ACHN (cell line): ENCODE measurements at places on chromosomes 11 and 22.
A peak's percentile ranks its signal among the peaks of the same experiment; 100 is the strongest.

DNA sequence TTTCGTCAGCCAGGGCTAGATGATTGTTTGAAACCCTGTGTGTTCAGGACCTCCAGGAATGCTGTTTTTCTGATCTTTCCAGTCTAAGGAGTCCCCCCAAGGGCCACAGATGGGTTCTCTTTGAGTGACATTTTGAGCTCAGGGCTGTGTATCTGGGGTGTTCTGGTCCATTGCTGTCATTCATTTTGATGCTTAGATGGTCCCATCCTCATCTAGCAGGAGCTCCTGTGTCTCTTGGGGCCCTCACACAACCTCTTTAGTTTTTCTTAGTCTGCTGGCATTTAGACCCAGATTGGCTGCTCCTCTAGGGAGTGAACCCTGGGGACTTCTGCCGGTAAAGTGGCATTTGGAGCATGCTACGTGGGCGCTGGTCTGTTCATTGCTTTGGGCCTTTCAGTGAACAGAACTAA is 39.1 kb downstream of the MED15 start:
- no peak for DNase-seq

DNA sequence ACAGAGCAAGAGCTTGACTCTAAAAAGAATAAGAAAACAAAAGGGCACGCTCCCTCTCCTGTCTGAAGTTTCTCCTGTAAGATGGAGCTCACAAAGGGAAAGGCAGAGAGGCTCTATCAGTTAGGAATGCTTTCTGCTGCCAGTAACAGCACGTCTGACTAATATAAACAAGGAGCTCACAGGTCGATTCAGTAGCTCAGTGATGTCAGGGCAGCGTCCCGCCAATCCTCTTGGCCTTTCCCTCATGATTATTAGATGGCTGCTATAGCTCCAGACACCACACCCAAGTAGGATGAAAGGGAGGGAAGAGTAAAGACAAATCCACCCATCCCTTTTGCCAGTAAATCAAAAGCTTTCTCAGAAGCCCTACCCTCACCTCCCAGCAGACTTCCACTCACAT is 51.3 kb upstream of the HMGXB4 start:
- DNase-seq: no peak

- no peak for DNase-seq
These were observed 25.5 kb upstream of the HORMAD2 start for GRCh38 chr22:30054764-30055069.

GRCh38 chr11:61828379-61828628 is 204 bp downstream of the FADS2 start:
- DNase-seq: no peak

- no peak for DNase-seq
These were observed 893.7 kb downstream of the FAM181B start for GRCh38 chr11:81839976-81840375.

- no peak for DNase-seq
These were observed 16.1 kb upstream of the PCF11 start for GRCh38 chr11:83140691-83141455.

- peak; percentile 57 for DNase-seq
These were observed 65.2 kb upstream of the CTSC start for GRCh38 chr11:88402784-88403183.

GRCh38 chr11:62149986-62150886 is 26.4 kb downstream of the INCENP start:
- DNase-seq: no peak

DNA sequence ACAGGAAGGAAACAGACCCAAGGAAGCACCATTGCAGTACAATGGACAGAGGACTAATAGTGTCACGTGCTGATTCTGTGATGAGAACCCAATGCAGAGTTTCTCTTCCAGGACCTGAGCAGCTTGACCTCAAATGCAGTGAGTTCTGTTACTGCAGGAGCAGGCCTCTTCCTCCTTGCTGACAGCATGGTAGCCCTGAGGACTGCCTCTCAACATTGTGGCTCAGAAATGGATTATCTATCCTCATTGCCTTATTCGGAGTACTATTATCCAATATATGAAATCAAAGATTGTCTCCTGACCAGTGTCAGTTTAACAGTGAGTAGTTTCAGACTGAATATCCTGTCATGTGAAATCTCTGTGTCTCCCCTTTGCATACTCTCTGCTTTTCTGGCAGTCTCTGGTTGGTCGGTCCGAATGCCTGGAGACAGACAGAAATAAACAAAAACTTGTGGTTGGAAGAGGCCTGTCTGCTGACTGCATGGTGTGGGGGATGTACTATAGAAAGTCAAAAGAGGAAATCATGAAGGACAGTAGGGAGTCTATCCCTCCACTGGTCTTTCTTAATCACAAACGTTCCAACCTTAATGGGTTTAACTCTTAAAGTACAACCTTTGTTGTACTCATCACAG is 6.9 kb upstream of the MS4A14 start:
- DNase-seq: no peak

DNA sequence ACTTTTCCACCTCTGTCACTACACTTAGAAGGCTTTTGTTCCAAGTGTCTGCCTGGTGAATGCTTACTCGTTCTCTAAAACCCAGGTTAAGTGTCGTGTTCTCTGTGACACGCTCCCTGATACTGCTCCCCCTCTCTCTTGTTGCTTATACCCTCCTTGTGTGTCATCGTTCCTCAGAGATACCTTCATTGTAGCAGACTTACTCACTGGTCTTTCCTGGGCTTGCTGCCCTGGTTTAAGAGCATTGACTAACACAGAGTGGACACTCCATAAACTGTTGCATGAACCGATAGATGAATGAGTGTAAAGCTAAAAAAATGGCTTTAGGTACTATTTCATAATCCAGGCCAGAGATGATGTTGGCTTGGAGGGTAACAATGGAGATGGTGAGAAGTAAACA is 171.3 kb downstream of the GRIK4 start:
- no peak for DNase-seq

GRCh38 chr11:106011481-106011880 is 10.6 kb downstream of the MSANTD4 start:
- DNase-seq: no peak

DNA sequence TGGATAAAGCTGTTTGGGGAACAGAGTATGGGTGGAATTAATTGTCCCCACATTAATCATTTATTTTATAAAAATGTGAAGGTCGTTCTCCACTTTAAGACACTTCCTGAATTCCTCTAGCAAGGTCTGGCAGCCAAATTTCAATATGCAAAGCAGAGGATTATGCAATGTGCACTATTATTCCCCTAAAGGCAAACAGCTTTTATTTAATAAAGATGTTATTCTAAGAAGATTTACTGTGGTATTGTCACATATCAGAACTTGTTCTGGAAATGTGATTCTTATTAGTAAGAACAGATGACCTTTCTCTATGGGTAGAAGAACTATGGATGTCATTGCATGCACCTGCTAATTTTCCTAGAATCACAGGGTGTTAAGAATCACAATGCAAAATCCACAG is 1128.8 kb upstream of the CCDC90B start:
- DNase-seq: no peak

- no peak for DNase-seq
These were observed 12.7 kb downstream of the MAFF start for GRCh38 chr22:38214302-38215056.

DNA sequence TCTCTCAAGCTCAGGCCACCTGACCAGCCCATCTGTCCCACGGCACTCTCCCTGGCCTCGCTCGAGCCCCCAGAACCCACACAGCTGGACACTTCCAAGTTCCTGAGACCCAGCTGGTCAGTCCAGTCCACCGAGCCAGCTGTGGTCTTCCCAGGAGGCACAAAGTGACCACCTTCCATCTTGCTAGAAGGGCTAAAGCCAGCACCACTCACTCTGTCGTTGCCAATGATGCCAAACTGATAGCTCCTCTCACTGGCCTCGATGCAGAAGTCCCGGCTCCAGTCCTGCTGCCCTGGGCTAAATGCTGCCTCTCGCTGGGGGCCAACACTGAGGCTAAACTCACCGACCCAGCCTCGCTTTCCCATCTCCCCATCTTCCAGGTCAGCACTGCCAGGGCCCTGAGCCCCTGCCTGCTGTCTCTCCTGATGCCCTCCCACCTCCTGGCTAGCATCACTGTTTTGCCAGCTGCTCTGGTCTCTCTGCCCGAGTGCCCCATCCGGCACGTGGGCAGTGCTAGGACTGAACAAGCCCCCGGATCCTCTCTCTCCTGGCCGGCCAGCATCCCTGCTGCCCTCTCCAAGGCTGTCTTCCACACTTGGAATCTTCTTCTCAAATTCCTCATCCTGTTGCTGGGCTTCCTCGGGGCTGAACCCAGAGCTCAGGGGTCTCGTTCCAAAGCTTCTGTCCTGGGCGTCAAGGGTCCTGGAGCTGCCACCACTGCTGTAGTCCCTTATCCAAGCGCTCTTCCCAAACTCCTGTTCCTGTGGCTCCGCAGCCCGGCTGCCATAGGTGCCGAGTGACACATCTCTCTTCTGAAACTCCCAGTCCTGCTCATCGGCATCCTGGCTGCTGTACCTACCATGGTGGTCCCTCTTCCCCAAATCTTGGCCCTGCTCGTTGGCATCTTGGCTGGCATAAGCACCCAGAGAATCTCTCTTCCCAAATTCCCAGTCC is 15.4 kb downstream of the TNKS1BP1 start:
- DNase-seq: no peak

- DNase-seq: no peak
These were observed 10.7 kb downstream of the CADM1 start for GRCh38 chr11:115493488-115493887.

GRCh38 chr22:32904044-32904443 is 102.5 kb downstream of the TIMP3 start:
- peak; percentile 14 for DNase-seq

DNA sequence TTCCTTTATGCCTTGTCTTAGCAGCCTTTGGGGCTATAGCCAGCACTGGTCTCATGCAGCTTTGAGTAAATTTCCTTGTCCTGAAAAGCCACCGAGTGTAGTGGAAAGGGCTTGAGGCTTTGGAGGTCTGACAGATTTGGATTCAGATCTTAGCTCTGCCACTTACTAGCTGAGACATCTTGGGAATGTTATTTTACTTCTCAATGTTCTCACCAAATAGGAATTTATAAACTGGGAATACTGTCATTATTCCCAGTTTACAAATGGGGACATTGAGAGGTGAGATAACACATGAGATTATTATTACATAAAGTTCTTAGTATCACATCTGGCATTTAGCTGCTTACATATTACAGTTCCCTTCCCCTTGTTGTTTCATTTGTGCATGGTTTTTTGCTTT is 95.5 kb downstream of the COMMD9 start:
- no peak for DNase-seq

- DNase-seq: no peak
These were observed 43.3 kb downstream of the CYB5R2 start for GRCh38 chr11:7630002-7630401.

DNA sequence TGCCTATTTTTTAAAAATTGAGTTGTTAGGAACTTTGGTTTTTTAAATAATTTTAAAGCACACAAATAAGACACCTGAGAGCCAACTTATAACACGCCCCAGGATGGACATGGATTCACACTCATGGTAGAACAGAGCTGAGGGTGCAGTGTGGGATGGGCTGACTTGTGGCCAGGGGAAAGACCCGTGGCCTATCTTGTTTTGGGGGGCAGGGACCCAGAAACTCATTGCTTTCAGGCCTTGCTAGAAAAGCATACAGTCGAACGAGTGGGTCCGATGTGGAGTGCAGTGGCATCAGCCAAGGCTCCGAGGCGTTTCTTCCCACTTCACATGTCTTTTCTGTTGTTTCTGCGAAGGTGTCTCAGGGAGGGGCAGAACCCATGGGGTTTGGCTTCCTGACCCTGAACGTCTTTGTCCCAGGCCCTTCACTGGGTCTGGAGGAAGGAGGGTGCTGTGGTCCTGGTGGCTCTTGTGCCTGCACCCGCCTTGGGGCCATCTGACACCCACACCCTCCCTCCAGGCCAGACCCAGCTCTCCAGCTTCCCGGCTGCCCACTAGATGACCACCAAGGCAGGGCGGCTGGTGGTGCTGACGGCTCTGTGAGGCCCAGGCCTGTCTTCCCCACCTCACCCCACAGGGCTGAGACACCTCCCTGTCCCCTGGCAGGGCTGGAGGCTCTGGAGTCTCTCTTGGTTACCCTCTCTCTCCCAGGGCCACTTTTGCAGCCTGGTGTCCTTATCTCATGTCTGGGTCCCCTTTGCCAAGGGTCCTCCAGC is 120.8 kb downstream of the KCNQ1 start:
- DNase-seq: no peak

DNA sequence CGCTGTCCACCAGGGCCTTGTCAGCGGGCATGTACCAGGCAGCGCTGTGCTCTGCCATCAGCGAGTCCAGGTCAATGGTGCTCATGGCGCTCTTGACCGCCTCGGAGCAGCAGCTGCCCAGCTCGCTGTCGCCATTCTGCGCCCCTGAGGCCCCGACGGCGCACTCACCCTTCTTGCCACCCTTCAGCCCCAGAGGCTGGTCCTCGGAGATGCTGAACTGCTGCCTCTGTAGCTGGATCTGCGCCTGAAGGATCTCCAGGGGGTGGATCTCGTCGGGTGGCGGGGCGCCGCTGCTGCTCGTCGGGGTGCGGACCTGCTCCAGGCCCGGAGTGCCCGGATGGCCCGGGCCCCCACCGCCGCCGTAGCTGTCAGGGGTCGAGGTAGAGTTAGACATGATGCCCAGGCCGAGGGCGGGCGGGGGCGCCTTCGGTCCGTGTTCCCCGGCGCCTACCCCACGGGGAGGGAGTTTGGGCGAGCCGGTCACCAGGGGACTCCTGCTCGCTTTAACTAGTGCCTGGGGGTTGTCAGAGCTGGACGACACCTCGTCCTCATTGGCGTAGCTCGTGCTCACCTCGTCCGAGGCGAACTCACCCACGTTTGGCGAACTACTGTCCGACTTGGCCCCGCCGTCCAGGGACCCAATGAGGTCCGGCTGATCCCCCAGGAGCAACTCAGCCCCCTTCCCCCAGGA is 4.6 kb downstream of the MN1 start:
- DNase-seq: no peak

GRCh38 chr22:24164940-24165339 is 16.3 kb upstream of the SUSD2 start:
- no peak for DNase-seq

DNA sequence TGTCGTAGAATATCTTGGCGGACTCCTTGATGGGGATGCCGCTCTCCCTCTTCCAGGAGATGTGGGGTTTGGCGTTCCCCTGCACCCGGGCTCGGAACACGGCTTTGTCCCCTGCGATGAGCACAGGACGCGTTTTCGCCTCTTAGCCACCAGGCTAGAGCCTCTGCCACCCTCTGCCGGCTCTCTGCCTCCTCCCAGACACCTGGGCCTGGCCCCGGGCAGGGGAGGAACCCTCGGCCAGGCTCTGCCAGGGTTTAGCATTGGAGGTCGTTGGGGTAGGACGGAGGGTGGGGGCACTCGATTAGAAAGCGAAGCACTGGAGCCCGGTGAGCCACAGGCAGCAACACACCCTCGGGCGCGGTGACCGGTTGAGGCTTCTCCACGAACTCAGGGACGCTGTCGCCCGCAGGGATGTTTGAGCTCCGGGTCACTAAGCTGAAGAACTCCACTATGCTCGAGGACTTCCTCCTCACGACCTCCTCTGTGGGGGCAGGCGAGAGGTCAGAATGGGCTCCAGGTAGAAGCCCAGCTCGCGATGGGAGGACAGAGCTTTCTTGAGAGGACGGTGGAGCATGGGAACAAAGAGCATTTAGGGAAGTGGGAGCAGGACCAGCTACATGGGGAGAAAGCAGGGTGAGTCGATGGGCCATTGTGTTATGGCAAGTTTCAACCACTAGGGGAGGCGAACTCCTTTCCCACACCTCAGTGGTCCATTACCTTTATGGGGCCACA is 4.3 kb downstream of the IGSF22 start:
- DNase-seq: peak; percentile 53
